ENCODE measurements at places on chromosomes 12 and 14.
A peak's percentile ranks its signal among the peaks of the same experiment; 100 is the strongest.

DNA sequence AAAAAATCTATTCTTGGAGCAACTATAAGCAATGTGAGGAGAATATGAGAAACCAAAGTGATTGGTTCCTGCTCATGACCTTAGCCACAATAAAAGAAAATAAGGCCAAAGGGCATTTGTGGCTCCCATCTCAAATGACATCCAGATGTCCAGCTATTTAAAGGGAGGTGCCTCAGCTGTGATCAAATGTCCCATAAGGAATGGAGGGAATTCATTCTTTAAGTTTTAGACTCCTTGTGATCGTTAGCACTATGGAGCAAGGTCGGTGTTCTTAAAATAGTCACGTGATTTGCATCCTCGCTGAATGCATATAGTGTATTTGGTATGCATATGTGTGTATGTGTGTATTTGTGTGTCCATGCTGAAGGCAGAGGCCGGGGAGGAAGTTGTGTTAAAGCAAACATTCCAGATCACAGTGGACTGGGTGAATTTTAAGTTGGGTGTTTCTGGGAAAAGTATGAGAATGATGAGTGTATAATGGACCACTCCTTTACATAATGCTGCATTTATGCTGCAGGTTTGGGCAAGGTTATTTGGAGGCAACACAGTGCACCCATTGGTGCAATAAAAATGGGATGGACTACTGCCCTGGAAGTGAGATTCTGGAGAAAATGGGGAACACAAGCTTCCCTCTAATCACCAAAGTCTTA lies 5.6 kb upstream of the E2F7 start:
- no peak for DNase-seq

GRCh38 chr12:210277-211141 lies 3.4 kb downstream of the SLC6A12 start:
- DNase-seq: no peak

DNA sequence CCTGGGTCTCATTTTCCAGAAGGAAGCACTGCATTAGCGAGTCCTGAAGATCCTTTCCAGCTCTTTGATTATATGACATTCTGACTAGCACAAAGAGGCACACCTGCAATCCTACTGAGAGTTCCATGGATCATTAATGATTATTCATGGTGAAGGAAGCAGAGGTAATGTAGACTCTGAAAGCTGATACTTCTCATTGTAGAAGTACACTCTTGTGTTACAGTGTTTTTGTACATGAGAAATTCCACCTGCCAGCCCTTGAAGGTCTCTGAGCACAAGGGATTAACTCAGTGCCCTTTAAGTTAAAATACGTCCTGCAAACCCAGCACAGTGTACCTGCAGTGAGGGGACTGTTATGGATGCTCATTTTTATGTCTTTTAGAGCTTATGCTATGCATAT lies 558.8 kb upstream of the FBXO33 start:
- DNase-seq: no peak

DNA sequence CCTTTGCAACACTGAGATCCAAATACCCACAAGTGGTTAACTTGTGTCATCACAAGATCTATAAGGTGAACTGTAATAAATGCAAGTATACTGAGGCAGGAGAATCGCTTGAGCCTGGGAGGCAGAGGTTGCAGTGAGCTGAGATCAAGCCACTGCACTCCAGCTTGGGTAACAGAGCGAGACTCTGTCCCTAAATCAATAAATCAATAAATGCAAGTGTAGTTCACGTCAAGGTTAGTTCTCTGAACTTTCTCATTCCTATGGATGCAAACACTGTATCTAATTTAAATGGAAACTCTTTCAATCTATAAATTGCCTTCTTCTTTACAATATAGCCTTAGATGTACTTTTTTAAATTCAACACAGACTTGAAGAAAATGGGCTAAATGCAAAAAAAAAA lies 3.2 kb downstream of the MAGOHB start:
- no peak for DNase-seq

GRCh38 chr14:103206836-103207387 lies 83.7 kb downstream of the TNFAIP2 start:
- DNase-seq: no peak

DNA sequence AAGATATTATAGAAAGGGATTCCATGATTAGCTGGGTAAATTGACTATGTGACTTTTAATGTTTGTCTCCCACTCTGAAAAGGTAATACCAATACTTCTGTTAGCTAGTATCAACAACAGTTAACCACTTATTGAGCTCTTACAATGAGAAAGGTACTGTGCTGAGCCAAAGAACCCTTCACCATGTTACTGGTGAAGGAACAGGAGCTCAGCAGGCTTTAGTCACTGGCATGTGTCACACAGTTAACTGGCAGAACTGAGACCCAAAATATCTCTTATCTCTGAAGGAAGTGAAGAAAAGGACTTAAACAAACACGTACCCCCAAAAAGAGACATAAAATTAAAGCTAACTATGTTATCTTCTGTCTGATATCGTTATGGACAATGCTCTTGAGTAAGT lies 170.6 kb downstream of the MED13L start:
- no peak for DNase-seq

- no peak for DNase-seq
Measured at GRCh38 chr12:25566202-25566949, 13.3 kb upstream of the LMNTD1 start.

DNA sequence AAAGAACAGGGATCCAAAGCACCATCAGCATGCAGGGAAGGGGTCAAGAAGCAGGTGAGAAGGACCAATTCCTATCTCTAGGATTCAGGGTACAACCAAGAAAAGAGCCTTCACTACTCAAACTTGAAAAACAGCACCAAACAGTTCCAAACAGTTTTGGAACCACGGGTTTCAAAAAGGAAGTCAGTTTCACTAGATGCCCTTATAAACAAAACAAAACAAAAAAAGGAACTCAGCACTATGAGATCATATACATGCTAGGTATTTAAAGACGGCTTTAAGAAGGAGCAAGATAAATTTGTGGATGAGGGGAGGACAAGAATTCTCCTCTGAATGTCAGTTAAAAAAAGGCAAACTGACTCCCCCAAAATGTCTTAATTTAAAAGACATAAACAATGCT lies 6.0 kb downstream of the INSM2 start:
- DNase-seq: no peak

DNA sequence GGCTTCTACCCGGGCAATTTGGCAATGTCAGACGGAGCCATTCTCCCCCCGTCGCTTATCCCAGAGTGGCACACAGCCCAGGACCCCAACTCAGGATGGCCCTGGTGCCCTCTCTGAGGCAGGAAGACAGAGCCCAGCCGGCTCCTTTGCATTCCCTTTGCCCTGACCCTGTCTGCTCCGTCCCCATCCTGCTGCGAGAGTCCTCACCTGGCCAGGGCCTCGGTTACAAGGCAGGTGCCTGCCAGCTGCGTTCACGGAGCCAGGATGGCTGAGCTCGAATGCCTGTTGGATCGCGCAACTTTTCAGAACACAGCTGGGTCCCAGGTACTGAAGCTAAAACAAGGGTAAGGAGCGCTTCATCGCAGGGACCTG lies 18.6 kb downstream of the LRTM2 start:
- no peak for DNase-seq

GRCh38 chr14:49173765-49174373 lies 412.3 kb downstream of the RPS29 start:
- peak; percentile 11 for DNase-seq

- no peak for DNase-seq
Measured at GRCh38 chr14:78950649-78951048, 780.5 kb downstream of the NRXN3 start.

- no peak for DNase-seq
Measured at GRCh38 chr12:102033991-102034745, 27.6 kb downstream of the WASHC3 start.

DNA sequence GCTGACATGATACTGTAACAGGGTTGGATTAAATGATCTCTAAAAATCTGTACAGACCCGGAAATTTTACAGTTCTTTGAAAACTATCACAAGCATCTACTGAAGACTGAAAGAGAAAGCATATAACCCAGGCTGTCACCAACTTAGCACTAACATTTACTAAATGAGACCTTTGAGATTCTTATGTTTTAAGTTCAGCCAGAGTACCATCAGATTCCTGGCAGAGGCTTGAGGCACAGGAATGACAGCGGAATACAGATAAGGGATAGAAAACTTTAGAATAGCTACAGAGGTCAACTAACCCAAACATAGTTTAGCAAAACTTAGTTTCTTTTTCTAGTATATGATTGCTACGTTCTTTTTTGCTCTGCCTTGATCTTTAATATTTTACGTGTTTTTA lies 91.6 kb upstream of the FERMT2 start:
- DNase-seq: no peak

All from CD4-positive, alpha-beta T cell treated with Interferon gamma for 1 hour (primary cell).